ENCODE measurements at places on chromosomes 3 and 15. TPM values are rescaled to one million over a fixed set of nuclear protein-coding genes. Genes with fewer than 3 reads are reported as not detected.

The KLHL6 gene
- 0.12 TPM for total RNA-seq

The GRAMD2A gene
- 2.8 TPM for total RNA-seq

The ZNF501 gene
- total RNA-seq: 6.6 TPM

- no peaks in the 10 kb centered on the region for H3K4me1 ChIP-seq
- no peak overlapping the region for H3K27ac ChIP-seq
- H3K36me3 ChIP-seq: no peaks in the 10 kb centered on the region
- no peak for DNase-seq
- H3K27me3 ChIP-seq: no peaks in the 10 kb centered on the region
Measured at GRCh38 chr3:104040896-104041295, 1325.8 kb upstream of the ALCAM start.

- no peak overlapping the region for H3K4me3 ChIP-seq
- no peak for DNase-seq
- H3K27ac ChIP-seq: no peak overlapping the region
- no peaks in the 10 kb centered on the region for H3K27me3 ChIP-seq
Measured at GRCh38 chr3:5479229-5479799, 291.8 kb downstream of the EDEM1 start.

DNA sequence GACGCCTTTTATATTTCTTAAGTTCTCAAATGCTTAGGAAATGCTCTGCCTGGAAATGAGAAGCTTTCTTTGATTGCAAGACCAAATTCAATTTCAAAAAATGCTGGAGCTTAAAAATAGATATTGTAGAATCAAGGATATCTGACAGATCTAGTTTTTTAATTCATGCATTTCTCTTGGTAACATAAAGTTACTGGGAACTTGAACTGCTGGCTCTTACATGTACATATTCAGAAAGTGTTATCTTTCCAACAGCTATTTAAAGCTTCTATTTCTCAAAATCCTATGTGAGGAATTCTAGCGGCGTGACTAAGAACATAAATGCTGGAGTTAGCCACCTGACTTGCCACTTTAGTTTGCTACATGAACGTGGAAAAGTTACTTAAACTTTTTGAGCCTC, 109.3 kb downstream of the C3orf38 start:
- no peaks in the 10 kb centered on the region for H3K36me3 ChIP-seq
- no peaks in the 10 kb centered on the region for H3K27me3 ChIP-seq
- no peak for DNase-seq
- H3K4me1 ChIP-seq: no peaks in the 10 kb centered on the region
- H3K27ac ChIP-seq: no peak overlapping the region

Measured in GM23338 (cell line).